ENCODE measurements at places on chromosomes 6 and 20. TPM values are rescaled to one million over a fixed set of nuclear protein-coding genes. Genes with fewer than 3 reads are reported as not detected.

DNA sequence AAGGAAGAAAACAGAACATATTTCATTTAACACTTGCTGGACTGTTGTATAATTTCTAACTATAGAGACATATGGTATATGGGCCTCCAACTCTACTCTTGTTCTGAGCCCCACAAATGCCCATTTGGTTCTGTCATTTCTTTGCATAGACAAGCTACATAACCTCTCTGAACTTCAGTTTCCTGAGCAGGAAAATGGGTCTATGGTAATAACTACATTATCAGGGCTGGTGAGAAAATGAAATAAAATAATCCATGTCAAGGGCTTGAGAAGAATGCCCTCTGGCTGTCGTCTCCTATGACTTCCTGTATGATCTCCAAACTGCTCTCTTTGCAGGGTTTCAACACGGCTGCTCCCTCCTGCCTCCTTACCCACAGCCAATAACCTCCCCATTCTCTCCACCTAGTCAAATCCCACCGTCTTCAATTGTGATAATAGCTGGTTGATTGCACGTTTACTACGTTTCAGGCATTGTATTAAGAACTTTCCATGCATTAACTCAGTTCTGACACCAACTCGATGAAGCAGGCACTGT is 12.0 kb downstream of the ZCCHC3 start:
- H3K27ac ChIP-seq: no peak overlapping the region
- H3K4me3 ChIP-seq: no peak overlapping the region
- no peaks in the 10 kb centered on the region for H3K27me3 ChIP-seq

- no peak overlapping the region for H3K27ac ChIP-seq
- H3K36me3 ChIP-seq: no peaks in the 10 kb centered on the region
- no peaks in the 10 kb centered on the region for H3K4me1 ChIP-seq
- no peak for DNase-seq
- H3K27me3 ChIP-seq: no peaks in the 10 kb centered on the region
These were observed 522.4 kb downstream of the HDGFL1 start for GRCh38 chr6:23091795-23092194.

GRCh38 chr6:100388868-100389519 is 75.7 kb downstream of the SIM1 start:
- no peaks in the 10 kb centered on the region for H3K36me3 ChIP-seq
- no peak overlapping the region for H3K4me3 ChIP-seq
- H3K27ac ChIP-seq: no peak overlapping the region
- DNase-seq: no peak
- H3K4me1 ChIP-seq: peaks cover 4% of the 10 kb centered on the region

DNA sequence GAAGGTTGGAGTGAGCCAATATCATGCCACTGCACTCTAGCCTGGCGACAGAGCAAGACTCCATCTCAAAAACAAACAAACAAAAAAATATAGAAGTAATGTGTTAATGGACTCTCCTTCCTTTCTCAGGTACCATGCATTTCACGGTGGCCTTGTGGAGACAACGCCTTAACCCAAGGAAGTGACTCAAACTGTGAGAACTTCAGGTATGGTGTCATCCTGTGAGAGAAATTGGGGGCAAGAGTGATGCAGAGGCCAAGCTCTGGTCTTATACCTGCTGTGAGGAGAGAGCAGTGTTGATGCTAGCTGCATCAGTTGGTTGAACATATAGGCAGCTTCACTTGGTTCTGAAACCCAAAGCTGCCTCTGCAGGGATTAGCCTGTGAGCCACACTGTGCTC is 6.2 kb downstream of the ITCH start:
- H3K4me3 ChIP-seq: no peak overlapping the region
- H3K27ac ChIP-seq: no peak overlapping the region
- H3K4me1 ChIP-seq: peaks cover 16% of the 10 kb centered on the region
- DNase-seq: no peak

GRCh38 chr20:3409417-3409816 is 1.9 kb upstream of the DNAAF9 start:
- no peak overlapping the region for H3K27ac ChIP-seq
- no peak for DNase-seq
- H3K4me3 ChIP-seq: no peak overlapping the region
- peaks cover 10% of the 10 kb centered on the region for H3K4me1 ChIP-seq

DNA sequence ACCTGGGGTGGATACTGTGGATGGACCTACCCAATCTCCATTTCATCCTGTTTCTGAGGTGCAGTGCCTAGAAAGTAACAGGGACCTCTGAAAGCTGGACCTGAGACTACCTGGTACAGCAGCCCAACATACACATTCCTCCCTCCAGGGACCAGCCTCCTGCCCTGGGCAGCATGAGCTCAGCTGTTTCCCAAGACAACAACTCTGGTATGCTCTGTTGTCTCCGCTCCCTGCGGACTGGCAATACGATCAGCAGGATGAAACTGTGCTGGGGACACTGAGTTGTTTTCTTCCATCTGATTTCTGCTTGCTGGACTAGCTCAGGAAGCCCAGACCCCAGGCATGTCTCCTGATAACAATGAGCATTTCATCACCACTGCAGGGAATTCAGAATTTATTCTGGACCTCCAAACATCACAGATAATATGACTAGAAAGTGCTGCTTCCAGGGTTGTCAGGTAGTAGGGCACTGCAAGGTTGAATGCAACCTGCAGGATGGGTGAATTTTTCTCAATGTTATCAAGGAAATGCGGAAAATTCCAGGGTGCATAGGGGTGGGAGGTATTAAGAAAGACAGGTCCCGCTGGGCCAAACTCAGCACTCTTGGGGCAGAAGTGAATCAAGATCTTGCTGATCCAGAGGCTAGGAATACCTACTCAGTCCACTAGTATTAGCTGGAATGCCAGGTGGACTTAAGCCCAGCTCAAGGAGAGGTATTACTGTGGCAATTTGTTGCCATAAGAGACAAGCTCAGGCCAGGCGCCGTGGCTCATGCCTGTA is 38.9 kb upstream of the SLC4A11 start:
- H3K27me3 ChIP-seq: no peaks in the 10 kb centered on the region
- H3K4me3 ChIP-seq: no peak overlapping the region
- peaks cover 3% of the 10 kb centered on the region for H3K36me3 ChIP-seq
- H3K27ac ChIP-seq: no peak overlapping the region
- no peaks in the 10 kb centered on the region for H3K4me1 ChIP-seq
- no peak for DNase-seq

The JAG1 gene
- 0.36 TPM for total RNA-seq

The SAMD3 gene
- total RNA-seq: 0.29 TPM

The AGPAT4 gene
- total RNA-seq: 9.7 TPM

All from K562 (cell line).